ENCODE measurements at places on chromosomes 5 and 9. TPM values are rescaled to one million over a fixed set of nuclear protein-coding genes. Genes with fewer than 3 reads are reported as not detected.

The HBEGF gene
- total RNA-seq: 1.3 TPM

The FAM81B gene
- not detected for total RNA-seq

The SLC46A2 gene
- total RNA-seq: not detected

The ZNF483 gene
- total RNA-seq: 20.3 TPM

The OR1J2 gene
- total RNA-seq: not detected

The SLC6A7 gene
- not detected for total RNA-seq

The ALG2 gene
- 39.2 TPM for total RNA-seq

The ADCY2 gene
- 8.7 TPM for total RNA-seq

The SLC6A3 gene
- not detected for total RNA-seq

The AHRR gene
- total RNA-seq: 0.69 TPM

The EIF4E1B gene
- total RNA-seq: not detected

The SLC2A6 gene
- 4.7 TPM for total RNA-seq

The SH3PXD2B gene
- 72.4 TPM for total RNA-seq

The TSLP gene
- total RNA-seq: not detected

The FCN1 gene
- total RNA-seq: not detected

The ZBED3 gene
- 38.0 TPM for total RNA-seq

The OGN gene
- total RNA-seq: not detected

The ATG10 gene
- total RNA-seq: 11.8 TPM

The RHOBTB3 gene
- 61.9 TPM for total RNA-seq

Measured in progenitor cell of endocrine pancreas (in vitro differentiated cells).